AG20443 (cell line): ENCODE measurements at places on chromosomes 1 and 21.

DNA sequence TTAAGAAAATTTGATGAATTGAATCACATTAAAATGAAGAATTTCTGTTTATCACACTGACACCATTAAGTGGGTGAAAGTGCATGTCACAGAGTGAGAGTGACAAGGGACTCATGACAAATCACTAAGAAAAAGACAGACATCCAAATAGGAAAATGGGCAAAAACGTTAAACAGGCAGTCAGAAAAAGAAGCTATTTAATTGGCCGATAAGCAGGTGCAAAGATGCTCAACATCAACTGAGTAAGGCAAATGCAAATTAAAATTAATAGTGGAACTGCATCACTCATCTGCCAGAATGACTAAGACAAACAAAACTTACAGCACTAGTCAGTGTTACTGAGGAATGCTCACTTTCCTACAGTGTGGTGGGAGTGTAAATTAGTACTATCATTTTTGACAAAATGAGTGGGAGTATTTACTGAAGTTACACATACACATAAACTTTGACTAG is 39.2 kb upstream of the RUNX1 start:
- DNase-seq, result no peak

- DNase-seq, result no peak
Measured at GRCh38 chr1:230985711-230986110, 6.8 kb downstream of the ARV1 start.

DNA sequence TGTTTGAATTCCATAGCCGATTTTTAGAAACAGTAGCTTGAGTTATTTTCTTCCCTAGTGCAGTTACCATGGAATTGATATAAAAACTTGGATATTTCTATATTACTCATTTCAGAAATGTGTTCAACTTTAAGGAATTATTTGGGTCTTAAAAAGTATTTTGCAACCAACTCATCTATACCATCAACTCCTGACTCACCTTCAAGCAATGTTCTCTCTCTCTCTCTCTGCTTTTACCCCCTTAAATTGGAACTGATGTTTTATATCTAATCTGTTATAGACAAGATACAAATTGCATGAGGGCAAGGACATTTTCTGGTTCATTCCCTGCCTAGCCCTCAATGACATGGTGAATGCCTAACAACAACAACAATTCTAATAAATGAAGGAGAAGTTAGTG is 214.7 kb upstream of the NRIP1 start:
- no peak for DNase-seq

DNA sequence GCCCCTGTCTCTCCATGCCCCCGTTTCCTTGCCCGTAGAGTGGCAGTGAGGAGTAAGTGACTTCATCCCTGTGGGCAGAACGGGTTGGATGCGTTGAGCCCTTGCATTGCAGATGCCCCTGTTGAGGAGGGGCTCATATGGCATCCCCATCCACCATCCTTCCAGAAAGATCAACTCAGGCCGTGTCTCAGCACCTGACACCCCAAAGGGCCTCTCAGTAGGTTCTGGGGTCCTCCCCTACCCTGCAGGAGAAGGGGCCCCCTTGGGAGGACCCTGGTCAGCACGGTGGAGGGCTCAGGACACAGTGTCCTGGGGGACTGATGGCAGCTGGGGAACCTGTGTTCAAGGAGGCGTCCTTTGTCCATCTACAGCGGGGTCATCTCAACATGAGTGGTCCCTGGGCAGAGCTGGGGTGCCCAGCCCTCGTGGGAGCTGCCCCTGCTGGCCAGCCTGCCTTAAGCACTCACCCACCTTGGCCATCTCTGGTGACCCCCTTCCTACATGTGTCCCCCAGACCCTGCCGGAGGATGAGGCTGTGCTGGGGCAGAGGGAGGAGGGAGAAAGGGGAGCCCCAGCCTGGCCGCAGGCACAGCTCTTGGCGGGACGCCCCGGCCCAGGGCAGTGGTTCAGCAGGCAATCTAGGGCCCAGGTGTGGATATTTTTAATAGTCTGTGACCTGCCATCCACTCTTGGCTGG is 48.2 kb upstream of the ACTRT2 start:
- no peak for DNase-seq

DNA sequence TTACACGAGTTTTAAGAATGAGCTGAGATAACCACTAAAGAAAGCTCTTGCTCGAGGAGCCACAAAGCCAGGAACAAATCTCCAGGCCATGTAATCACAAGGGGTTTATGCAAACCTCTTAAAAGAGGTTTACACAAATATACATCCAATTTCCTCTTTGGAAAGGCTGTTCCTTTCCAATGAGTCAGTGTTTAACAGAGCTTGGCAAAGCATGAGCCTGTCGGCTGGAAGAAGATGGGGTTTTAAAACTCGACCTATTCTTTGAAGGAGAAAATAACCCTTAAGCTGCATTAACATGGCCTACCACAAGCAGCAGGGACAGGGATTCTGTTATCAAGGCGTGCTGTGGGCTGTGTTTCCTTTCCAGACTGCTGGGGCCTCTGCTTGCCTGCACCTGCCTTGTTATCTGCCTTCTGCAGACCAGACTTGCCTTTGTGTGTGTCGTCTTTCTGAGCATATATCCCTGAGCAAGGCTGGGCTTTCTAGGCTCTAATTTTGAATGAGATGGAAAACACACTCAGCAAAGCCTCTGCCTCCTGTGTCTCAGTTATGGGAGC is 40.6 kb upstream of the CYP2J2 start:
- no peak for DNase-seq

DNA sequence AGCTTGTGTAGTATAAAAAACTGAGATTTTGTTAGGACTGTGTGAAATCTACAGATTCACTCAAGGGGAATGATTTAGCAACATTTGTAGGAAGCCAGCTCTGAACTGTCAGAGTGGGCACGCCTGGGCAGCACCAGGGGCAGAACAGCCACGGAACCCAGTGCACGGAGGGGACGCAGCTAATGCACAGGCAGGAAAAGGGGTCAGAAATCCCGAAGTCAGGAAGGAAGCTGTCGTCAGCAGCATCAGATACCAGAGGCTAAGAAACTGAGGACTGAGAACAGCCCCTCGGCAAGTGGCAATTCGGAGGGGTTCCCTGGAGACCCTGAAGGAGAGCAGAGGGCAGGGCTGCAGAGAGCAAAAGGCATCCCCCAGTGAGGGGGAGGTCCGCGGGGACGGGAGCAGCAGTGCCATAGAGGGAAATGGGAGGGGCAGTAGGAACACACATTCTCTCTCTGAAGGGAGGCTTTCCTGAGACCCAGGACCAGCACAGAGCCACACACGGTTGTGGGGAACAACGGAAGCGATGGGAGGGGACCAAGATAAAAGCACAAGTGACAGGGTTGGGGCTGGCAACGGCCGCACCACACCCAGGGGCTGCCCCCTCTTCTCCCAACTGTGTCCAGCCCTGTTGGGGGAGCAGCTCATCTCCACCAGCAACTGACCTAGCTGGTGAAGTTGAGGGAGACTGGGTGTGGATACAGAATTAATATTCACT is 12.7 kb downstream of the UBE2J2 start:
- DNase-seq, result no peak

DNA sequence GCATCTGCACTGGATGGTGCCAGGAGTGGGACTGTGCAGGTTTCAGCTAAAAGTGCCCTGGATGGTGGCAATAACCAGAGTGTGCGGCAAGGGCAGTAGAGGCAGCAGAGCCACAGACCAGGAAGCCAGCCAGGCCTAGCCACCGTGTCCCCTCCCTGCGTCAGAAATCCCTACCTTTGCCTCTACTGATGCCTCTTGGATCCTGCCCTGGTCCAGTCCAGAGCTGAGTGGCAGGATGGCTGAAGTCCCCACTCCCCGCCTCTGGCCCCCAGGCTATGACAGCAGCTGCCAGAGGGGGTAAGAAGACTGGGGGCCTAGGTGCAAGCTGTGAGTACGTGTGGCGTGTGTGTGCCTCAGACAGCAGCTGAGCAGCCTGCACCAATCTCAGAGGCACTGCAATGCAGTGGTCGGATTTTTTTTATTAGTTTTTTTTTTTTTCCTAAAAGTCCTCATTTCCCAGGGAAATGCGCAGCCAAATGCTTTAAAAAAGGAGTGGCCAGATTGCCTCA is 51.9 kb downstream of the SYT2 start:
- DNase-seq, result no peak

GRCh38 chr1:197465528-197466327 is 197.7 kb downstream of the CRB1 start:
- DNase-seq, result no peak

- DNase-seq, result no peak
Measured at GRCh38 chr1:63665824-63666223, 72.6 kb downstream of the PGM1 start.

- DNase-seq, result no peak
Measured at GRCh38 chr21:41406340-41406739, 19.7 kb upstream of the MX1 start.

DNA sequence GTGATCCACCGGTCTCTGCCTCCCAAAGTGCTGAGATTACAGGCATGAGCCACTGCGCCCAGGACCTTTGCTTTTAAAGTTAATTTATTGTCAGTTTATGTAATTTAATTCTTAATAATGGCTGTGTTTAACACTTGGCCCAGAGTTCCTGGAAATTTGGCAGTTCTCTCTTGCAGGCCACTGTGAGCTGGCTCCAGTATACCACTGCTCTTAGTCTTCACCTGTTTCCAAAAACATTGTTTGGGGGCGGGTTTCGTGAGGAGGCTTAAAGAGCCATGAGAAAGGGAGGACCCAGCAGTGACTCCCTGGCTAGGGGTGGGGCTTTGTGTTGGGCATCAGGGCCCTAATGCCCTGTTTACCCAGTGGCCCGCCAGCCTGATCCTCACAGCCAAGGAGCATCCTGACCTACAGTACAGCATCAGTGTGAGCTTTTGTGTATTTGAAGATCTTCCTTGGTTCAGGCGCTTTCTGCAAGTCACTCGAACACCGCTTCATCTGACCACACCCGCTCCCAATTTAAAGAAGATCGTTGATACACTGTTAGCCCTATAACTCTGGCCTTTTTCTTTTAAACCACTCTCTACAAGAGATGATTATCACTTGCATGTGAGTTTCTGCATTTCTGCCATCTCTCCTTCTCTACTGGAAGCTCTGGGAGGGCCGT is 12.0 kb upstream of the BGLAP start:
- no peak for DNase-seq

DNA sequence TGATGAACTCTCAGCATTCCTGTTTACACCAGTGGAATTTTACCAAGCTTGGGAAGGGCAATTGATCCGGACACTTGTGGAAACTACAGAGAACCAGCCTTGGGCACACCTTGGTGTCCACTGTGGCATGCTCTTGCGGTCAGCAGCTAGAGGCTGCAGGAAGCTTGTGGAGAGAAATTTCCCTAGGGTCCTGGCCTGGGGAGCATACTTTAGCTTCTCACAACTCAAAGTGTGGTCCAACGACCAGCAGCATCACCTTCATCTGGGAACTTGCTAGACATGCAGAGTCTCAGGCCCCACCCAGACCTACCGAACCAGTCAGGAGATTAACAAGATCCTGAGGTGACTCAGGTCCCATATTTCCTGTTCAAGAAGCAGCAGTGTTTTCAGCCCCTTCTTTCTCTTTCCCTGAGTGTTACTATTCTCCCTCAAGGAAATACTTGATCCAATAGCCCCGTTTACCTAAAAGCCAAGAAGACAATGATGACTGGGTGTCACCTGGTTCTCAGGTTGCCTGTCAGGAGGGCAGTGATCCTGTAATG is 55.7 kb upstream of the KCNE2 start:
- no peak for DNase-seq

- no peak for DNase-seq
Measured at GRCh38 chr1:151684128-151684527, 32.5 kb downstream of the CELF3 start.

DNA sequence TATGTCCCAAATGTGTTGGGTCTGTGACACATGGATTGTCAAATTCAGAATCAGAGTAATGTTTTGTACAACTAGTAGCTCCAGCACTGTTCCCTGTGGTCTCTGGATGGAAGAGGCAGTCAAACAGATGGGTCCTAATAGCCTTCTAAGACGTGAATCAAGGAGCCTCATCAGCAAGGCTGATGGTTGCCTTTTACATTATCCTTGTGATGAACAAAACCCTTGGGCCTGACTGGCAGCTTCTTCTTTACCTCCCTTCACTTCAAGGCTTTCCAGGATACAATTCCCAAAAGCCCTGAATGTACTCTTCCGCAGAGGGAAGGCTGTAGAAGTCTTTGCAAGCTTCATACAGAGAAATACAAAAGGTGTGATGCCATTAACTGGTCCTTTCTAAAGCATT is 633.3 kb downstream of the USP25 start:
- no peak for DNase-seq

DNA sequence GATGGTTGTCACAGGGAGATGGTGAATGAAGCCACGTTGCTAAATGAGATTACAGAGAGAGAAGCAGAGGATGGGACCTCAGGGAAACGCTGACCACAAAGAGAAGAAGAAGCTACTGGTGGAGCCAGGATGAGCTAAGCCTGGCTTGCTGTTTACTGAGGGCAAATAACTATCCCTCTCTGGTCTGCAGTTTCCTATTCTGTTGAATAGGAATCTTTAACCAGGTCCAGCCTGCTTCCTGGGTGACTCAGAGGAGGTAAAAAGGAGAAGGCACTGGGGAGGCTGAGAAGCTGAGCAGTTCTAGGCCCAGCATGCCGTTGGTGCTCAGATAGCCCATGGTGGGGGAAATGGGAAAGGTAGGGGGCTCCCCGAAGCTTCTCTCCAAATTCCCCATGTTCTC is 29.6 kb downstream of the DMBX1 start:
- no peak for DNase-seq

GRCh38 chr1:107877092-107877491 is 87.9 kb downstream of the VAV3 start:
- DNase-seq, result peak; percentile 16

- no peak for DNase-seq
Measured at GRCh38 chr21:36704958-36705678, 6.2 kb downstream of the SIM2 start.

DNA sequence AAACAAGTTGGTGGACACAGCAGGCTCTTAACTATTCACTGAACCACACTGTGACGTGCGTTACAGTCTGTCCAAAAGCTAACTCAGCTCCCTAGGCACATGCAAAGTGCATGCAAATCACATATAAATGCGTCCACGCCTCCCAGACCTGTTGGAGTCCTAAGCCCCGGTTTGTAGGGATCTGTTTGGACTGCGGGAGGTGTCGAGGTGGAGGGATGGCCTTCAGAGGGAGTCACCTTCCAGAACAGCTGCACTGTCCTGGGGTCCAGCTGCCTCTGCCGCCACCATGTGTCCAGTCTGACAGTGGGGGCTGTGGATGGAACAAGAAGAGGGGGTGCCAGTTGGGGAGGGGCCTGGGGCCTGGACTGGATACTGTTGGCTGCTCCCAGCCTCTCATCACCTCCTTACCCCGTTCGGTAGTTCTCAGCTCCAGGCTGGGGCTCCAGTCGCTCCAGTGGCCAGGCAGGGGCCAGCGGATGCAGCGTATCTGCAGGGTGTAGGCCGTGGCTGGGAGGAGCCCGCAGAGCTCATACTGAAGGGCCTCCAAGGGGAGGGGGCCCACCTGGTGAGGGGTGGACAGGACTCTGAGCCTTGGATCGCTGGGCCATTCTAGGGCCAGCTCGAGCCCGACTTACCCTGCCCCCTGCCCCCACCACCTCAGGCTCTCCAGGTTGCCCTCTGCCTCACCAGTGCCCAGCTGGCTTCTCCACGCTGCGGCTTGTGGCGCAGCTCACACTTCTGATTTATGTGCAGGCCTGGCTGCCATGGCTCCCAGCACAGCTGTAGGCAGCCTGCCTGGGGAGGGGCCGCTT is 7.9 kb upstream of the MRPS15 start:
- no peak for DNase-seq
